ENCODE measurements at places on chromosomes 3 and 15.

- DNase-seq = no peak
Observed at GRCh38 chr3:108554913-108555571, 34.2 kb downstream of the CIP2A start.

- no peak for DNase-seq
Observed at GRCh38 chr3:63042833-63043232, 167.6 kb upstream of the CADPS start.

- DNase-seq = no peak
Observed at GRCh38 chr3:172644258-172644657, 66.6 kb downstream of the NCEH1 start.

DNA sequence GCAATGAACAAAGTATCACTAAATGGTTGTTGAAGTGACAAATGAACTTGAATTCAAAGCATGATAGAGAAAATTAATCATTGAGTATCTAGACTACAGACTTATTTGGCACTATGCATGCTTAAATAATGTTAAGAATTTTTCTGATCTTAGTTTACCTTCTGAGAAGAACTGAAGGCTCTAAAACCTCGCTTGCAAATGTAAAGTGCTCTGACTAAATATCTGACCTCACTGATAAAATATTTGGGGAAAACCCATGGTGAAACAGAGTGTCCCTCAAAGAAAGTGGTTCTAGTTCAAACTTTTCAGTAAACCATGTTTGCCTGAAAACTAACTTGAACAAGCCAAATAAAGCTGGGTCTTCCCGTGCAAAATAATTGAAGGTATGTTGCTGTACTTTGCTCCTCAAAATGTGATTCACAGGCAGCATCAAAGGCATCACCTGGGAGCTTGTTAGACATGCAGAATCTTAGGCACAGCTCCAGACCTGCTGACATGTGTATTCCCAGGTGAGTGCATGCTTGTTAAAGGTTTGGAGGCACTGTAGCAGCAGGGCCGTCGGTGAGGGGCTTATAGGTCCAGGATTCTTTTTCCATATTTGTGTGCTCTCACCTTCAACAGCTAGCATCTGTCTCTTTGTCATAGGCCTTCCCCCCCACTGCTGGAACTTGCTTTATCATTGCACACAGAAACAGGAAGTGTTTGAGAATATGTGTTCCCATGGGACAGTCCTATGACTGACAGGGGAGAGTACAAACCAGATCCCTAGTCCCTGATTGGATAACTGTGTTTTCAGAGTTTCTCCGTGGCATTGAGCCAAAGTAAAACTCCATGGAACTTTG, 524.2 kb upstream of the LMCD1 start:
- peak; percentile 3 for DNase-seq

DNA sequence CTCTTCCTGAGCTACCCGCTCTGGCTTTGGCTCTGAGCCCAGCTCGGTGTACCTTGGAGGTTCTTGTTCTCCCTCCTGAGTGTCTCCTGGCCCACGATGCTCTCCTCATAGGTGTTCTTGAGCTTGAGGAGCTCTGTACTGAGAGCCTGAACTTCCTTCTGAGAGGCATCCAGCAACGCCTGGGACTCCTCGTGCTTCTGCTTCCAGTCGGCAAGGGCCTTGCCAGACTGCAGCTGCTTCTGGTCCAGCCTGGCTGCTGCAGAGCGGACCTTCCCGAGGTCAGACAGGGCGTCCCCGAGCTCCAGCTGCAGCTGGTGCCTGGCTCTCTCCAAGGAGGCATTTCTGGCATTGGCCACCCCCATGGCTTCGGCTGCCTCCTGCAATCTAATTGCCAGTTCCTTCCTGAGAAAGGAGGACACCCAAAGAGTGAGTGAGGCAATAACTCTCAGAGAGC, 99.8 kb downstream of the MYH15 start:
- no peak for DNase-seq

GRCh38 chr3:189305412-189305811, 133.6 kb downstream of the TPRG1 start:
- no peak for DNase-seq

GRCh38 chr15:39640665-39641064, 59.8 kb downstream of the THBS1 start:
- no peak for DNase-seq

GRCh38 chr15:92306663-92307062, 87.0 kb upstream of the ST8SIA2 start:
- no peak for DNase-seq

- DNase-seq = no peak
Observed at GRCh38 chr3:114803042-114803695, 343.9 kb downstream of the ZBTB20 start.

- DNase-seq = no peak
Observed at GRCh38 chr3:159904455-159904854, 84.2 kb upstream of the IL12A start.

GRCh38 chr3:13399603-13400002, 20.5 kb downstream of the NUP210 start:
- DNase-seq = no peak

- DNase-seq = no peak
Observed at GRCh38 chr3:3107858-3108257, 2.3 kb downstream of the IL5RA start.
